Right ventricle myocardium inferior (tissue), 1 donor: ENCODE measurements at places on chromosomes 1 and 21.

DNA sequence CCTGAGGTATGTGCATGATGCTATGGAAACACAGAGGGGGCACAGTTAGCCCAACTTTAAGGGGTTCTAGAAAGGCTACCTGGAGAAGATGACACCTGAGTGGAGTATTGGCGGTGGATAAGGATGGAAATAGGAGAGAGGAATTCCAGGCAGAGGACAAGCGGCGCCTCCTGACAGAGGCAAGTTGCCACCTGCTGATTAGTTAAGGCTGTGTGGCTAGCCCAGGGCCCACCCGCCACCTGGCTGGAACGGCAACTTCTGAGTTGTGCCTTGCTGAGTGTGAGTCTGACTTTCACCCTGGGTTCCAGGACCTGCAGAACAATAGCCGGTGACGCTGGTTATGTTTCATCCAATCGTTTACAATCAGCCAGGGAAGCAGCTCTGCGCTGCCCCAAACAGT is 126.9 kb upstream of the LMO4 start:
- no peak for DNase-seq

- DNase-seq, result no peak
Observed at GRCh38 chr1:233277637-233278606, 17.6 kb downstream of the PCNX2 start.

GRCh38 chr1:59605184-59605583 is 209.6 kb upstream of the HOOK1 start:
- DNase-seq, result no peak

DNA sequence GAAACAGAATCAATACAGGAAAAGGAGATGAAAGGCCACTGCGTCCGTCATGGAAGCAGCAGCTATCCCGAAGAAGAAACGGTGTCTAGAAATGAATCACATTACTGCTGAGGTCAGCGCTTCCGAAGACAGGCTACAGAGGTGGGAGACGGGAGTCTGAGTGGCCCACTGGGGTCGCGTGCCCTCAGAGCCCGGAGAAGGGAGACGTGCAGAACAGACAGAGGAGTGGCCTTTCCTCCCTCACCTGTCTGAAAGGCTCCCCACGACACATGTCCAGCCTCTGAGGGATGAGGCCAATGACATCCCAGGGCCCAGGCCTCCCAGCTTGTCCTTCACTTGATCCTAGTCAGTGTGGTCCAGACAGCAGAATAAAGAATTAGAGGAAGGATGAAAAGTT is 35.9 kb downstream of the VPS26C start:
- DNase-seq, result no peak

- no peak for DNase-seq
Observed at GRCh38 chr1:59128239-59128736, 168.6 kb upstream of the FGGY start.

- no peak for DNase-seq
Observed at GRCh38 chr1:200659269-200659668, 10.4 kb downstream of the DDX59 start.

- peak; percentile 74 for DNase-seq
Observed at GRCh38 chr1:68725001-68725752, 228.3 kb upstream of the DEPDC1 start.

DNA sequence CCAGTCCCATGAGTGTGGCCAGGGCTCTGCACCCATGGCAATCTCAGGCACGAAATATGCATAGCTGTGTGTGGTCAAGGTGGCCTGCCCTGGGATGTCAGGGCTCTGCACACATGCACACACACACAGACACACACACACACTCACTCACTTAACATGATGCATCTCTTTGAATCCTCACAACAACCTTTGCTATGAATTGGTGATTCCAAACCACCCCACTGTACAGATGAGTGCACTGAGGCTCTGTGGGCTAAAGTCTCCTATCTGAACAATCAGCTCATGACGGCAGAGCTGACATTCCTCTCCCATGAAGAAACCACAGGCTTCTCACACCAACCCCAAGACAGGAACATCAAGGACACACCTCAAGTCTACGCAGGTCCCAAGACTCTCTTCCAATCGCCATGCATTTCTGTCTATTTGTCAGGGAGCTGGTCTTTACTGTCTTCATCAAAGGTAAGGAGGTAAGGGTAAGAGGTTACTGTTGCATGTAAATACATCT is 131.6 kb downstream of the ETS2 start:
- no peak for DNase-seq
